ENCODE measurements at places on chromosomes 11 and 22.

GRCh38 chr22:23243859-23244689, 63.8 kb downstream of the BCR start:
- DNase-seq, result no peak

GRCh38 chr11:128324051-128324481, 263.3 kb downstream of the ETS1 start:
- DNase-seq, result no peak

- DNase-seq, result no peak
Measured at GRCh38 chr22:30607300-30607930, 441 bp downstream of the TCN2 start.

GRCh38 chr11:105789579-105790420, 179.9 kb downstream of the GRIA4 start:
- DNase-seq, result no peak

DNA sequence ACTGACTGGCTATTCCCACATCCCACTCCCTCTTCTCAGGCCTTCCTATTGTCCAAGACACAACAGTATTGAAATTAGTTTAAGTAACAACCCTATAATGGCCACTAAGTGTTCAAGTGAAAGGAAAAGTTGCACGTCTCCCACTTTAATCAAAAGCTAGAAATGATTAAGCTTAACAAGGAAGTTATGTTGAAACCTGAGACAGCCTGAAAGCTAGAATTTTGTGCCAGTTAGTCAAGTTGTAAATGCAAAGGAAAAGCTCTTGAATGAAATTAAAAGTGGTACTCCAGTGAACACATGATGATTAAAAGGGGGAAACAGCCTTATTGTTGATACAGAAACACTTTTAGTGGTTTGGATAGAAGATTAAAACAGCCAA, 332.7 kb downstream of the CASP12 start:
- no peak for DNase-seq

GRCh38 chr22:43697894-43698293, 114.2 kb downstream of the EFCAB6 start:
- DNase-seq, result no peak

DNA sequence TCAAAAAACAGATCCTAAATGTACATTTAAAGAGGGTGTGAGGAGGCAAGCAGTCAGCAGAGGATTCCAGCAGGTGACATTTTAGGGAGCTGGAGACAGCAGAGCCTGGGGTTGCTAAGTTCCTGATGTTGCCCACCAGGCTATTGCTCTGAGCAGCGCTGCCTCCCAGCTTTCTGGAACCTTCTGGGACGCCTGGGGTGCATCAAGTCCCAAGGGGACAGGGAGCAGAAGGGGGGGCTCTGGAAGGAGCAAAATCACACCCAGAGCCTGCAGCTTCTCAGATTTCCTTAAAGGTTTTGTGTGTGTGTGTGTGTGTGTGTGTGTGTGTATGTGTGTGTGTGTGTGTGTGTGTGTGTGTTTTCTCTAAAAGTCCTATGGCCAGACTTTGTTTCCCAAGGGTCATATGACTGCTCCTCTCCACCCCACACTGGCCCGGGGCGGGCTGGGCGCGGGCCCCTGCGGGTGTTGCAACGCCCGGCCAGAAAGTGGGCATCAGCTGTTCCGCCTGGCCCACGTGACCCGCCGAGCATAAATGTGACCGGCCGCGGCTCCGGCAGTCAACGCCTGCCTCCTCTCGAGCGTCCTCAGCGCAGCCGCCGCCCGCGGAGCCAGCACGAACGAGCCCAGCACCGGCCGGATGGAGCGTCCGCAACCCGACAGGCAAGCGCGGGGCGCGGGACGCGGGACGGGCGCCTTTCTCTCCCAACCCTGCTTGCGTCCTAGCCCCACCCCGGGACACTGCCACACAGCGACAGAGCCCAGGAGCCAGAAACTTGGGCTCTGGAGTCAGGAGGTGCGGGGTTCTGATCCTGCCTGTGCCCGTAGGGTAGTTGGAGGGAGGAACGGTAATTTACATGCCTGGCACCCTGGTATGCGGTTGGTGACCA, at the start of gene HMOX1:
HMOX1 (plus strand) TSS at position 560 of the 887 bp plus-strand sequence; CDS start at position 638, 78 bp downstream.
- peak; percentile 76 for DNase-seq

GRCh38 chr11:75930534-75930933, 115.5 kb downstream of the UVRAG start:
- DNase-seq, result no peak

DNA sequence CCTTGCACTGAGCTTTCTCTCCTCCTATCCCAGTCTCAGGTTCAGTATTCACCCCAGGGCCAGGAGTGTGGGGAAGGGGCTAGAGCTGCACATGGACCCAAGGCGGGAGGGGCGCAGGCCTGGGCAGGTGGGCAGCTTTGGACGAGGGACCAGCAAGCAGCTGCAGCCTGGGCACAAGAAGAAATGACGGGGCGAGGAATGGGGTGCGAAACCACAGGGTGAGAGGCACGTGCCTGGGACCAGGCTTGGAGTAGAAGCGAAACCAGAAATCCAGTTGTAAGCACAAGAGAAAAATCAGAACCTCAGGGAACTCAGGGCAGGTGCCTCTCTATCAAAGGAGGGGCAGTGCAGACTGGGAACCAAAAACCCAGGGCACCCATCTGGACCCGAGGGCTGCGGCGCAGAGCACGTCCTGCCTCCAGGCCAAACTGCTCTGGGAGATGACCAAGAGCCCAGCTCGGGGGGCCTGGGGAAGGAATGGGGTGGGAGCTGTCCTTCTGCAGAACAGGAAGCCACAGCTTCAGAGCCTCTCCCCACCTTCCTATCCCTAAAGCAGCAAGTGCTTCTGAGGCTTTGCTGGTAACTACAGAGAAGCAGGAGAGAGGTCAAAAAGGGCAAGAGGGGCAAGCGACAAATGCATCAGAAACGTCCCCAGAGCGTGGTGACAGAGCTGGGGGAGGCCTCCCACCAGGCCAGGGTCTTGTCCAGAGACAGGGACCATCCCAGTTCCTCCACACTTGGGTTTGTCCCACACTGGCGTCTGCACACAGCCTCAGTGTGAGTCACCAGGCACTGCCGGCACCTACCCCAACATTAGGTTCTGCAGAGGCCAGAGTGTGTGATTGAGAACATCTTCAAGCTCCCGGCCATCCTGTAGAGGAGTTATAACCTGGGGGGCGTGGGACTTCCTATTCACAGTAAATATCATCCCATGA, 18.3 kb upstream of the TMPRSS4 start:
- no peak for DNase-seq

GRCh38 chr11:1401656-1402221, 12.0 kb downstream of the BRSK2 start:
- DNase-seq, result peak; percentile 92

- no peak for DNase-seq
Measured at GRCh38 chr11:30960387-30960992, 374.3 kb upstream of the MPPED2 start.

DNA sequence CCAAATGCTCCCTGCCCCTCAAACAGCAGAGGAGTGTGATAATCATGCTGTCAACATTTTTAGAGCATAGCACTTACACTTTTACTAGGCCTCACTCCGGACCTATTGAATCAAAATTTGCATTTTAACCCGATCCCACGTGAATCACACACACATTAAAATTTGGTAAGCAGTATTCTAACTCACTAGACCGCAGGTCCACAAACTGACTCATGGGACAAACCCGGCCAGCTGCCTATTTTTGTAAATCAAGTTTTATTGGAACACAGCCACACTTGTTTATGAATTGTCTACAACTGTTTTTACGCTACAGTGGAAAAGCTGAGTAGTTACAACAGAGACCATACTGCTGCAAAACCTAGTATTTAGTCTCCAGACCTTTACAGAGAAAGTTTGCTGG, 43.3 kb downstream of the SNX19 start:
- no peak for DNase-seq

DNA sequence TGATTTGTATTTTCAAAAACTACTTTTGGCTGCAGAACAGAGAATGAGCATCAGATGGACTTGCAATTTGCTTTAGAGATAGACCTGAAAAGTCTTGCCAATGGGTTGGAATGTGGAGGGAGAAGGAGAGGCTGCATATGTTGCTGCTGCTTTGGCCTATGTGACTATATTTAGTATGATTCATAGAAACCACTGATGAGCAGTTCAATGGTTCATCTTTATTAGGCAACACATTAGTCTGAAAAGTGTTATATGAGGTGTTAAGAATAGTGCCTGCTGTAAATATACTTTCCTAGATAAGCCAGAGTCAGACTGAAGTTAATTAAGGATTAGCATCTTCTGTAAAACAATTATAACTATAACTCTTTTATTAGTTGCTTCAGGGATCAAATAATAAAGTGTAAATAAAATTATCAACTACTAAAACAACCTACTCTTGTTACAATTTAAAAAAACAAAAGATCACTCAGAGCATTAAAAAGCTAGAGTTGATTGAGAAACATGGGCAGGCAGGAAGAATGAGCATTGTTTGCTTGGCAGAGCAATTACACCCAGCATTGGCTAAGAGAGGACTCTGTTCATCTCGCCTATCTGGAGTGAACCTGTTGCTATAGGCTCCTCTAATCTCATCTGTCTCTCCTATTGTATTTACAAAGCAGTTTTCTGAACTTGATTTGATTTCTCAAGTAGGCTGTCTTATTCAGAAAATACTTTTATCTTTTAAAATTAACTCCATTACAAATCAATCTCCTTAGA, 36.3 kb downstream of the HORMAD2 start:
- DNase-seq, result no peak

- DNase-seq, result no peak
Measured at GRCh38 chr11:64316672-64317324, 561 bp downstream of the TRMT112 start.

DNA sequence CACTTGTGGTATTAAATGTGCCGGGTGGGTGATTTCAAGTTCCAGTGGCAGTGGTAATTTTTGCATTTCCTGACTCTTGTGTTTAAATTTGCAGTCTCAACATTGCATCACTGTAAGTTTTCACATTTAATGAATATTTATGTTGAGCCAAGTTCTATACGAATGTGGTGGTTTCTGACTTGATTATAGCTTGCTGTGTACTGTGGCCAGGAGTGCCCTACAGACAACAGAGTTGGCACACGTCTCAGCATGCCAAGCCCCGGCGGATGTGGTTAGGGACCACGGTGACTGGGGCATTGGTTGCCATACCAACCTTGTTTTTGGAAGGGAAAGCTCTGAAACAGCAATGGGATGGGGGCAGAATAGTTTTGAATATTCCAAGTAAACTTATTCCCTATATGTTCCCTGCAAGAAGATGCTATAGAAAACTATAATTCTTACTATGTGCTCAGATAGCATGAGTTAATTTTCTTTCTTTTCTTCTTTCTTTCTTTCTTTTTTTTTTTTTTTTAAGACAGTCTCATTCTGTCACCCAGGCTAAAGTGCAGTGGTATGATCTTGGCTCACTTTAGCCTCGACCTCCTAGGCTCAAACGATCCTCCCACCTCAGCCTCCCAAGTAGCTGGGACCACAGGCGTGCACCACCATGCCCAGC, 16.0 kb downstream of the ZNRF3 start:
- DNase-seq, result no peak

DNA sequence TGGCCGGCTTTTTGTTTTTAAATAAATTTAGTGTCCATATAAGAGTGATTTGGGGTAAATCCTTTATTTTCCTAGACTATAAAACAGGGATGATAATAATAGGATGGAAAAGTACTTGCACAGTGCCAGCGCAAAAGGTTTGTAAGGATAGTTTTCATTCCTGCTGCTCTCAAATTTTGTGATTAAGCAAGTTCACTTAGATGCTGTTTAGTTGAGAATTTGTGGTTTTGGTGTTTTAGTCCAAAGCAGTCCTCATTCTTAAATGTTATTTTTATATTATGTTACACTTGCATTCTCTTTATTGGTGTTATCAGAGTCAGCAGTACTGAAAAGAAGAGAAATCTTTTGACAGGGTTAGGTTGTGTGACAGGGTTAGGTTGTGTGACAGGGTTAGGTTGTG, 47.9 kb downstream of the PPP6R3 start:
- DNase-seq, result no peak

GRCh38 chr11:1778141-1778911, 14.6 kb upstream of the CTSD start:
- DNase-seq, result no peak

GRCh38 chr11:103315248-103315647, 206.0 kb downstream of the DYNC2H1 start:
- no peak for DNase-seq

DNA sequence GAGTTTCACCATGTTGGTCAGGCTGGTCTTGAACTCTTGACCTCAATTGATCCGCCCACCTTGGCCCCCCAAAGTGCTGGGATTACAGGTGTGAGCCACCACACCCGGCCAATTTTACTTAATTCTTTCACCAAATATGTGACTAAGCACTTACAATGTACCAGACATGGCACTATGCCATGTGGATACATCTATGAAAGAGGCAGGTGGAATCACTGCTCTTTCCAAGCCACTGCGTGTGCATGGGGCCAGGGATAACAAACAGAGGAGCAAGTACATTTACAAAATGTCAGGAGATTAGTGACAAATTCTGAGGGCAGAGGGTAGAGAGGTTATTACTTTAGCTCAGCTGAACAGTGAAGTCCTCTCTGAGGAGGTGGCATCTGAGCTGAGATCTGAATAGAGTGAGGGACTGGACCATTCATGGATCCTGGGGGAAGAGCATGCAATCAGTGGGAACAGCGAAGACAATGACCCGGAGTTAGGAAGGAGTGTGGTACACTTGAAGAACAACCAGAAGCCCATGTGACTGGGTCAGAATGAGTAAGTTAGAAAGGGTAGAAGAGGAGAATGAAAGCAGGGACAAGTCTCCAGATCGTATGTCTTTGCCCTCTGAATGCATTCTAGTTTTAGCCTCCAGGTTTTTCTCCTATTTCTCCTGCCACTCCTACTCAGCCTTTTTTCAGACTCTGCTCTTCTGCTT, 38.3 kb upstream of the GRAMD1B start:
- no peak for DNase-seq

DNA sequence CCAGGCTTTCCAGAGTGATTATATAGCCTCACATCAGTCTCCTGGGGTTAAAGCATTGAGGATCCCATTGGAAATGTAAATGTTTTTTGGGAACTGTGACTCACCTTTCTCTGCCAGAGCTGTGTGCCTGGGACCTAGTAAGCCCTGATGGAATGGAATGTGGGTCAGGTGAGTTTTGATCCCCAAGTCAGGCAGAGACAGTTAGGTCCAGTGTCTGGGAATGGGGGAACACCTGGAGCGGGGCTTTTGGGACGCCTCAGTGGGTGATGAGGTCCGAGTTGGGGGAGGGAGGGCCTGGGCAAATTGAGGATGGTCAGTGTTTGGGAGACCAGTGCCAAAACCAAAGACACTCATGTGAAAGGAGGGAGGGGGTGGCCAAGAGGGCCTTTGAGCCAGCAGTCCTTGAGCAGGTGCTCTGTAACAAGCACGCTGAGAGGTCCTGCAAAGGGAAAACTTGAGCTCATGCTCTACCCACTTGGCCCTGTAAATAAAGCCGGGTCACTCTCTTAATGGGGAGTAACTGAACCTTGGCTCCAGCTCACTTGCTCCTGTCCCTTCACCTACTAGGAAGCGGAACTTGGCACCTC, 104.7 kb downstream of the NAV2 start:
- DNase-seq, result no peak

- no peak for DNase-seq
Measured at GRCh38 chr11:11306855-11307254, 46.2 kb downstream of the CSNK2A3 start.

- no peak for DNase-seq
Measured at GRCh38 chr11:8697054-8697453, 14.5 kb downstream of the RPL27A start.

Measured in mesothelial cell of epicardium (in vitro differentiated cells).